ENCODE measurements at places on chromosomes 5 and 9. TPM values are rescaled to one million over a fixed set of nuclear protein-coding genes. Genes with fewer than 3 reads are reported as not detected.
A peak's percentile ranks its signal among the peaks of the same experiment; 100 is the strongest.

AQP3 gene
- not detected for total RNA-seq

PCDHGB7 gene
- total RNA-seq = 2.6 TPM

PRRT1B gene
- total RNA-seq = not detected

KIAA0825 gene
- total RNA-seq = 1.8 TPM

OLFML2A gene
- 7.8 TPM for total RNA-seq

DNA sequence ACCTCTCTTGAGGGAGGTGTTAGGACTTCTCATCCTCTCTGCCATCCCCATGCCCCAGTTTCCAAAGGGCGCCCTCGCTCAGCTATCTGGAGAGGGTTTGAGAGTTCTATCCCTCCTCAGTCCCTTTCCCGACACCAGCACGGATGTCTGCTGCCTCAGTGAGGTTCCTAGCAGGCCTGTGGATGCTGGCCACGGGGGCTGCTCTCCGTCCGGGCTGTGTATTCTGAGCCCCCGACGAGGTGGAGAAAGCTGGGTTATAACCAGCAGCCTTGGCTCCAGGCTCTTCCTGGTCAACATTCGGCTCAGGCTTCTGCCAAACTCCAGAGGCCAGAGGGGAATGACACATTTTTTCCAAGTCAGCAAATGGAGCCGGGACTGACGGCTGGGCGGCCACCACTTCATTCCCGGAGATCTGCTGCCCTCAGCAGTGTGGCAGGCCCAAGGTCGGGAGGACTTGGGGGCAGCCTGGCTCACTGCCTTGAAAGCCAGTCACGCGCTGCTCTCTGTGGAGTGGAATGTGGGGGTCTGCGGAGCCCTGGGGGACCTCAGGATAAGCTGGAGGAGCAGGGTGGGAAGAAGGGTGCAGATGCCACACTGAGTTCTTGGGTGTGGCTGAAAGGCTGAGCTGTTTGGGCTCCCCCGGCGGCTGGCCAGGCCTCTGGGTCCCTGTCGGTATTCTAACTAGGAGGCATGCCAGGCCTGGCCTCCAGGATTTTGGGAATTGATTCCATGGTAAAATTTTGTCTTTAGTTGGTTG lies 27.4 kb downstream of the PTPA start:
- no peaks in the 10 kb centered on the region for H3K27me3 ChIP-seq
- H3K36me3 ChIP-seq = peaks cover 54% of the 10 kb centered on the region
- H3K4me3 ChIP-seq = no peak overlapping the region
- peak overlapping the region; percentile 9 for H3K27ac ChIP-seq

- H3K36me3 ChIP-seq = no peaks in the 10 kb centered on the region
- H3K4me3 ChIP-seq = no peak overlapping the region
- H3K4me1 ChIP-seq = no peaks in the 10 kb centered on the region
- H3K27ac ChIP-seq = no peak overlapping the region
These were observed 395.1 kb upstream of the RPS23 start for GRCh38 chr5:82673057-82673809.

DNA sequence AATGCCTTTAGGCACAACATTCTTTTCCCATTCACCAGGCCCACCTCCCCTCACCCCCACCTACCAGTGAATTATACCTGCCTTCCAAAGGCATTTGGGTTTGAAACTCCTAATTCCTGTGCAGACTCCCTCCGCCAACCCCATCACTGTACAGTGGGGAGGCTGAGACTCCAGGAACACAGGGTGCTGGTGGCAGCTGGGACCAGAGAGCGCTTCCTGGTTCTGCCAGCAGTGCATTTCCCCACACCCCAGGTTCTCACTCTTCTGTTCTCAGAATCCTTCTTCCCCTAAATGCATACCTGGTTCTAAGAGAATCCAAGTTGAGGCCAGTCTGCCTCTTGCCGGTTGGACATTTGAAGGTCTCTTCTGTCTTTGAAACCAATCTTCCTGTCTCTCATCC lies 21.1 kb downstream of the SLC36A2 start:
- no peaks in the 10 kb centered on the region for H3K36me3 ChIP-seq
- DNase-seq = no peak
- H3K27me3 ChIP-seq = no peaks in the 10 kb centered on the region
- H3K27ac ChIP-seq = no peak overlapping the region
- H3K4me3 ChIP-seq = no peak overlapping the region

DNA sequence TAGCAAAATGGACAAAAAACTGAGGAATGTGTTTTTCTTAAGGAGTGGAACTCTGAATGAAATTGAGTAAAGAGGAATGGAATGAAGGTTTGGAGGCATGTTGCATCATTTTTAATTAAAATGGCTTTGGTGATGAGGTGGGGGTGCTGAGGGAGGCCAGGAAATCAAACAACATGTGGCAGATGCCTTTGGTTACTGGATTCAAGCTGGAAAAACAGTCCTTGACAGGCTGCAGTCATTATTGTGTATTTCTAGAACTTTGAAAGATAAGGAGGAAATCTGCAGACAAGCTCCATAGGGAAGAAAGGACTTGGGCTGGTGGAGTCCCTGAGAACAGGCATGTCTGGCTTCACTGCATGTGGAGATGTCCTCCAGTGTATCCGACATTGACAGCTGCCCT lies 203.5 kb upstream of the HAPLN1 start:
- H3K27ac ChIP-seq = peak overlapping the region; percentile 85
- DNase-seq = peak; percentile 44
- no peaks in the 10 kb centered on the region for H3K27me3 ChIP-seq
- H3K4me1 ChIP-seq = peaks cover 44% of the 10 kb centered on the region

DNA sequence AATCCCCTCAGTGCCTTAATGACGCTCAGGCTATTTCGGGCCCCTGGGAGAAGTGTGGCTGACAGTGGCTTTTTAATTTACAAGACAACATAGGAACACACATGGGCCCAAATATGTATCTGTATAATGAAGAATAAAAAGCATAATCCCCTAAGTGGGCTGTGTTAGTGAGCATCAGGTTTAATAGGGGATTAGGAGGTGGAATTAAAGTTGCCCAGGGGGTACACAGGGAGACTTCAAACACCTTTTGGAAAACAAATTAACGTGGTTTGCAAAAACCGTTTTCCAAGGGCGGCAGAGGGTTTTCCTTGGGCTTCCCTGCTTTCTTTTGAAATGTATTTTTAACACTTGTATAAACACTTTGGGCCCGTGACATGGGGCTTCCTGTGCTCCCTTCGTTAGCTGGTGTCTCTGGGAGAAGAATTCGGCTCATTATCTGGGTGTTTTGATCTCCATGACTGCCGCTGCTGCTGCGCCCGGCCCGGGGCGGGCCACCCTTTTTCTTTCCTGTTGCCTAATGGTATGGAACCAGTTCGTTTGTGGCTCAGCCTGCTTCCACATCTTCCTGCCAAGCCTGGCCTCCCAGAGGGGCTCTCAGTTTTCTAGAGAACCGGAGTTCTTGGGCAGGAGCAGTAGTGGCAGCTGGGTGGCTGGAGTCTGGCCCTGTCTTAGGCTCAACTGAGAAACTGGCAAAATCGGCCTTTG lies 173.0 kb downstream of the MACROH2A1 start:
- H3K27me3 ChIP-seq = no peaks in the 10 kb centered on the region
- H3K4me3 ChIP-seq = no peak overlapping the region
- peaks cover 8% of the 10 kb centered on the region for H3K4me1 ChIP-seq
- H3K36me3 ChIP-seq = no peaks in the 10 kb centered on the region

GRCh38 chr5:96660971-96661854 lies 963 bp upstream of the CAST start:
- H3K27me3 ChIP-seq = no peaks in the 10 kb centered on the region
- H3K4me3 ChIP-seq = peak overlapping the region; percentile 89
- H3K36me3 ChIP-seq = peaks cover 20% of the 10 kb centered on the region
- peaks cover 55% of the 10 kb centered on the region for H3K4me1 ChIP-seq
- H3K27ac ChIP-seq = peak overlapping the region; percentile 84

DNA sequence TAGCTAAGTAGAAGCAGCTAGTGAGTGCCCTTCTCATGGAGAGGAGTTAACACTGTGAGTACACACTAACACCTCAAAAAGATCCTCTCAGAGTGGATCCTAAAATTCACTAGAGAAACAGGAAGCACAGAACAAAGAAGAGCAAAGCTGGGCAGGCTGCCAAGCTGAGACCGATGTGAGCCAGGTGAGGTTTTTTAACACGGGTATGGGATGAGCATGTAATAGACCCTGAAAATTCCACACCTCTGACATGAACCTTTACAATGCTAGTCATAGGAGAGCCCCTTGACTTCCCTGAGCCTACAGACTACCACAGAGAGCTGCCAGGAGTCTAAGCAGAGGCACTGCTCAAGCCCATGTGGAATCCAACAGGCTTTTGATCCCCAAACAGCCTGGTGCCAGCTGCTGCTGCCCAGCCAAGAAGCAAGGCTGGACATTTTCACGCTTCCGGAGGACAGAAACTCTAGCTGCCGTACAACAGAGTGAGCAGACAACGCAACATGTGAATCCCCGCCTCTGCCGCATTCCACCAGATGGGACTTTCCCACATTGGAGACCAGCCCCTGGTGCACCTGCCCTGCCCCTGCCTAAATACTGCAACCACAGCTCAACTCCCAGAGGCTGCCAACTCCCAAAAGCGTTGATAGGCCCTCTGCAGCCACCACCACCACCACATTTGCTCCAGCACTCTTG lies 280.8 kb downstream of the CDH10 start:
- H3K36me3 ChIP-seq = no peaks in the 10 kb centered on the region
- no peaks in the 10 kb centered on the region for H3K27me3 ChIP-seq
- no peaks in the 10 kb centered on the region for H3K4me1 ChIP-seq
- H3K4me3 ChIP-seq = no peak overlapping the region
- H3K27ac ChIP-seq = no peak overlapping the region
- DNase-seq = no peak

DNA sequence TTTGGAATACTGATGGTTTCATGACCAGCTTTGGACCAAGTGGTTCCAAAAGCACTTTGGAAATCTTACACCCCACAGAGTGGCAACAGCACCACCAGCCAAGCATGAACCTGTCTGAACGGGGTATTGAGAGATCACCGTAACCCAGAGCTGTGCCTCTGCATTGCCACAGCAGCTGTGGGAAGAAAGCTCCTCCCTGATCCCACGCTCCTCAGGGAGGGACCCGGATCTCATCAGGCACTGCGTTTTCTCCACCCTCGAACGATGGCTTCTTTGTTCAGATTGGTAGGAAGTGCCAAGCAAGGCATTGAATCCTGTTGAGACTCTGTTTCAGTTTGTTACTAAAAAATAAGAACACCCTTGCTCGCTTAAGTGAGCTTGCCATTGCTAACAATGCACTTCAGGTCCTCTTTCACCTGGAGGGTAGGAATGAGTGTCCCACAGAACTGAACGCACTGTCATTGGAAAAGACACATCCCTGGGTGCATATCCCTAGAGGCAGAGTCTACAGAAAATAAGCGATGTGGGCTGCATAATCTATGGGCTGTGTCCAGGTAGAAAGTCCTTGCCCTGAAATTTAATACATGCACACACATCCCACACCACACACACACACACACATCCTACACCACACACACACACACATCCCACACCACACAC lies 118.0 kb upstream of the ICE1 start:
- no peak for DNase-seq
- no peak overlapping the region for H3K4me3 ChIP-seq
- peaks cover 19% of the 10 kb centered on the region for H3K4me1 ChIP-seq

DNA sequence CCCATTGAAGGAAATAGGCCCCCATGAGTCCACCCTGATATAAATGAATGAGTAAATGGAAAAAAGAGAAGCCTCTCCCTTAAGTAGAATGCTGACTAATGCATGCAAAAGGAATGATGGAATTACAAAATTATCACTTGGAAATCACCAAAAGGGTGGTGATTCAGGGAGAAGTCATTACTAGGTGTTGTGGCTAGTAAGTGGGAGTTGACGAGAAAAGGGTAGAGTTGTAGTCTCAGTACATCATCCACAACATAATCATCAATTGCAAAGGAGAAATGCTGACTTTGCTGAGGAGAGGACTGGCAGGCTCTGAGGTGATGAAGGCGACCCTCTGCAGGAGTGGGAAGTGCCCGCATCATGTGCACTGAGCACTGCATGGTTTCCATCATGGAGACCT lies 201.5 kb upstream of the S1PR3 start:
- H3K27ac ChIP-seq = no peak overlapping the region
- no peaks in the 10 kb centered on the region for H3K4me1 ChIP-seq
- H3K4me3 ChIP-seq = no peak overlapping the region
- no peak for DNase-seq

DNA sequence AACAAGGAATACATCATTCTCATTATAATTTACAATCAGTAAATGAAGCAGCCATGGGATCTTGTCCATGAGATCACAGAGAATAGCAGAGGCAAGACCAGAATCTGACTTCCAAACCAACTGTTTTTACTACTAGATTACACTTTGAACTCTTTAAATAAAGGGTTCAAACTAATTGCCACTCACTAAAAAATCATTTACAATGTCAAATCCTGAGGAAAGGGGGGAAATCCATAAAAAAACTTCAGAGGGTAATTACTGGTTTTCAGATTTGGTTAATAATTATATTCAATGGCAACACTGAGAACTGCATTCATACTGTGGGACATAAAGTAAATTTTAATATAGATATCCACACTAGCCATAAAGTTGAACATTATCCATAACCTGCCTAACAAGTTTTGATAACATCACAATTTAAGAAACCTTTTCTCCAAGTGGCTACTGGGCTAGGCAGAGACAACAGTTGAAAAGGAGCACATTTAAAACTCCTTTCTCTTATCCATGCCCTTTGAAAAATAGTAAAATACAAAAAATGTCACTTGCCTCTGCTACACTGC lies 15.9 kb downstream of the PLPP1 start:
- no peaks in the 10 kb centered on the region for H3K27me3 ChIP-seq
- H3K27ac ChIP-seq = no peak overlapping the region
- H3K36me3 ChIP-seq = no peaks in the 10 kb centered on the region
- DNase-seq = no peak
- no peak overlapping the region for H3K4me3 ChIP-seq

DNA sequence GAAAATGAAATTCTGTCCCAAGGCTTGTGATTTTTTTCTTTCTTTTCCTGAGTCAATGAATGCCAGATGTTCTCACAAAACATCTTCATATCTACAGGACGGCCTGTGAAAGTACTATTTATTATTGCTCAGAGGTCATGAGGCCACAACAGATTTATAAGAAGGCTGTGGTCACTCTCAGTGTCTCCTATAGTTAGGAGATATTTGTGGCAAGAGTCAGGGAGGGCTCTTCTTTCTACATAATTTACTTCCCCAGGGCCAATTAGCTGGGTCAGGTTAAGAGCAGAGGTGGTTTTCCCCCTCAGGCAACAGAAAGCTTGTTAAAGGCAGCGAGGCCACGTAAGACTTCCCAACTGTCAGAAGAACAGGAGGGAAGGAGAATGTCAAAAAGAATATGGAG lies 248.7 kb downstream of the SLIT3 start:
- H3K4me1 ChIP-seq = peaks cover 40% of the 10 kb centered on the region
- DNase-seq = peak; percentile 81
- no peaks in the 10 kb centered on the region for H3K36me3 ChIP-seq
- no peaks in the 10 kb centered on the region for H3K27me3 ChIP-seq

- no peak for DNase-seq
- no peak overlapping the region for H3K4me3 ChIP-seq
- H3K27ac ChIP-seq = no peak overlapping the region
- H3K27me3 ChIP-seq = no peaks in the 10 kb centered on the region
These were observed 98.2 kb downstream of the CSNK1G3 start for GRCh38 chr5:123610209-123610608.

- no peak overlapping the region for H3K27ac ChIP-seq
- DNase-seq = no peak
- H3K4me1 ChIP-seq = peaks cover 29% of the 10 kb centered on the region
- no peak overlapping the region for H3K4me3 ChIP-seq
- H3K36me3 ChIP-seq = no peaks in the 10 kb centered on the region
These were observed 13.5 kb upstream of the NDFIP1 start for GRCh38 chr5:142095035-142095434.

- no peak overlapping the region for H3K4me3 ChIP-seq
- H3K36me3 ChIP-seq = no peaks in the 10 kb centered on the region
- H3K27me3 ChIP-seq = no peaks in the 10 kb centered on the region
- H3K4me1 ChIP-seq = no peaks in the 10 kb centered on the region
These were observed 770.0 kb upstream of the CDH10 start for GRCh38 chr5:25414742-25415141.

- H3K4me3 ChIP-seq = no peak overlapping the region
- no peak overlapping the region for H3K27ac ChIP-seq
- H3K27me3 ChIP-seq = no peaks in the 10 kb centered on the region
- H3K4me1 ChIP-seq = peaks cover 4% of the 10 kb centered on the region
These were observed 65.0 kb downstream of the ST8SIA4 start for GRCh38 chr5:100838048-100838473.

Data from SJSA1 (cell line).